ENCODE measurements at places on chromosomes 2 and 18. TPM values are rescaled to one million over a fixed set of nuclear protein-coding genes. Genes with fewer than 3 reads are reported as not detected.

The ACMSD gene
- not detected for total RNA-seq

The HOXD3 gene
- 0.99 TPM for total RNA-seq

The NAT8 gene
- not detected for total RNA-seq

The TDRD15 gene
- total RNA-seq = 0.63 TPM

The SLC19A3 gene
- total RNA-seq = 1.5 TPM

The RIT2 gene
- not detected for total RNA-seq

The GKN1 gene
- not detected for total RNA-seq

The GPC1 gene
- 71.5 TPM for total RNA-seq

DNA sequence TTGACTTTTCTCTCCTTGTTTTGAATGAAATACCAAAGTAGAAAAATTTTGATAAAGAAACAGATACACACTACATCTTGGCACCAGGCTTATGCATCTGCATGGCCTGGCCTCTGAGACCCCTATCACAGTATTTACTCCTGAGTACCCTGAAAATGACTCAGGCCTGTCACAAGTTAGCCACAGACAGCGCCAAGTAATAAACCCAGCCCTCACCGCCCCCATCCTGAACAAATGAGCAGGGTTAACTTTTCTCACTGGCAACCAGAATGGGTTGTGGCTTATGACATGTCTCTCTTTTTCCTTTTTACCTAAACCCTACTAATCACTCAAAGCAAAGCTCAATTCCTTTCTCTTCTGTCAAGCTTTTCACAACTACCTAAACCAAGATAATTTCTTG is 35.3 kb downstream of the SPRED2 start:
- H3K36me3 ChIP-seq = no peaks in the 10 kb centered on the region
- no peak overlapping the region for H3K27ac ChIP-seq
- DNase-seq = no peak
- peaks cover 22% of the 10 kb centered on the region for H3K4me1 ChIP-seq
- no peak overlapping the region for H3K4me3 ChIP-seq

DNA sequence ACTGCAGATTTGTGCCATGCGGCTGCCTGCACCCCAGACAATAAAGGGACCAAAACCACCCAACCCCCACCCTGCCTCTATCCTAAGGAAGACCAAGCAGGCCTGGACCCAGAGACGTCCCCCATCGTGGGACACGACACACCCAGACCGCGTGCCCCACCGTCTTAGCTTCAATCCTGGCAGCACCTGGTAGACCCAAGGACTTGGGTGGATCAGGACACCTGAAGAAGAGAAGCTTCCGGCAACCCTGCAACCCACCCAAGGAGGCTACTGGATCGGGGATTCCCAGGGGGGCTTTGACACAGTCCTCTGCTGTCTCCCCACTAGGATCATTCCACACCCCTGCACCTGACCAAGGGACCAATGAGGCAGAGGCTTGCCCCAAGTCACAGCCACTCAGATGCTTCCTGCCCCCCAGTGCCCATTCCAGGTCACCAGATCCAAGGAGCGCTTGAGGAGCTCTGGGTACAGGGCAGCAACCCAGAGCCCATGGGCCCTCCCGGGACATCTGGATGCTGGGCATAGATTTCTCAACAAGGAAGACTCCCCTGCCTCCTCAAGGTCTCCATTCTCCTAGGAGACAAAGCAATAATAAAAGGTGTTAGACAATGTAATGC is 3.6 kb downstream of the ALPI start:
- DNase-seq = no peak
- no peaks in the 10 kb centered on the region for H3K36me3 ChIP-seq
- peaks cover 5% of the 10 kb centered on the region for H3K27me3 ChIP-seq
- H3K4me1 ChIP-seq = no peaks in the 10 kb centered on the region
- H3K4me3 ChIP-seq = no peak overlapping the region
- no peak overlapping the region for H3K27ac ChIP-seq

GRCh38 chr2:16438613-16439321 is 226.9 kb downstream of the CYRIA start:
- no peaks in the 10 kb centered on the region for H3K4me1 ChIP-seq
- H3K4me3 ChIP-seq = no peak overlapping the region
- peak; percentile 74 for DNase-seq
- H3K36me3 ChIP-seq = no peaks in the 10 kb centered on the region
- H3K27me3 ChIP-seq = no peaks in the 10 kb centered on the region

DNA sequence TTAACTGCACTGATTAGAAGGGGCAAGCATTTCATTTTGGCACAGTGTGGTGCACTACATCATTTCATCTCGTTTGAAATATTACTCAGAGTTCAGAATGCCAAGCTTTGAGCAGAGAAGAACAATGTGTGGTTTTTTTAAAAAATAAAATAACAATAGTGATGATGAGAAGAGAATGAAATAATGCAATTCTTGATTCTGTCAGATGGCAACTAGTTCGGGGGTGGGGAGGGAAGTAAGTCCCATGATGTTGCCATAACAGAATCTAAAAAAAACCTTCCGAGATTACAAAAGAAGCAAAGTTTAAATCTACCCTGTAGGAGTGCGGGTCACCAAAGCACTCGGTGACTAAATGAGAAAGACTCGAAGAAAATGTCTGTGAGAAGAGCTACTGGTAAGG is 490.4 kb downstream of the NR4A2 start:
- H3K27me3 ChIP-seq = no peaks in the 10 kb centered on the region
- DNase-seq = no peak
- no peak overlapping the region for H3K4me3 ChIP-seq
- no peak overlapping the region for H3K27ac ChIP-seq
- H3K36me3 ChIP-seq = no peaks in the 10 kb centered on the region

GRCh38 chr18:3425030-3425429 is 24.9 kb upstream of the TGIF1 start:
- no peaks in the 10 kb centered on the region for H3K4me1 ChIP-seq
- H3K27ac ChIP-seq = no peak overlapping the region
- no peaks in the 10 kb centered on the region for H3K36me3 ChIP-seq
- H3K4me3 ChIP-seq = no peak overlapping the region
- no peak for DNase-seq

GRCh38 chr2:127811397-127812321 is 688 bp upstream of the WDR33 start:
- H3K27ac ChIP-seq = peak overlapping the region; percentile 94
- no peaks in the 10 kb centered on the region for H3K27me3 ChIP-seq
- no peak for DNase-seq
- H3K36me3 ChIP-seq = no peaks in the 10 kb centered on the region
- peaks cover 41% of the 10 kb centered on the region for H3K4me1 ChIP-seq

DNA sequence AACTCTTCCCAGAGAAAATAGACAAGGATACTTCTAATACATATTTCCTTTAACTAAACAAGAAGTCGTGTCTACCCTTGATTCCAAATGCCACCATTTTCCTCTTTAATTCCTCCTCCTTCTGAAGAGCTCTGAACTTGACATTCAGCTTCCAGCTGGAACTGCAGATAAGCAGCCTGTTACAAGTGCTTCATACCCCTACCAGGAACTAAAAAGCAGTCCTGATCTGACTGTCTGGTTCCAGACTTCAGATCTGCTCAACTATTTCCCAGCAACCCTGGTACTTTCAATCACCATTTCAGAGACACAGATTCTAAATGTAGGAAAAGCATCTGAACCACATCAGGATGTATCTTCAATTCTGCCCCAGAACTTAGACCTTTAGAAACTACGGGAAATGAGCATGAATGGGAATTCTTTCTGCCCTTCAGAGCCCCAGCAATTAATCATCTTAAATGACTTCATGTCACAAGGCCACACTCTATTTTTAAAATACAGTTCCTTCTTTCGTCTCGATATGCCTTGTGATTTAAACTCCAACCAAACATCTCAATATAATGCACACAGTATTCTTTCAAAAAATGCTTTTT is 159.5 kb downstream of the L3MBTL4 start:
- H3K36me3 ChIP-seq = no peaks in the 10 kb centered on the region
- no peak for DNase-seq
- H3K4me1 ChIP-seq = peaks cover 21% of the 10 kb centered on the region
- no peak overlapping the region for H3K27ac ChIP-seq
- no peak overlapping the region for H3K4me3 ChIP-seq

- H3K4me3 ChIP-seq = no peak overlapping the region
- H3K4me1 ChIP-seq = peaks cover 4% of the 10 kb centered on the region
Observed at GRCh38 chr18:79469309-79469708, 73.6 kb downstream of the NFATC1 start.

- DNase-seq = peak; percentile 78
- H3K4me3 ChIP-seq = no peak overlapping the region
- no peaks in the 10 kb centered on the region for H3K36me3 ChIP-seq
- H3K4me1 ChIP-seq = no peaks in the 10 kb centered on the region
Observed at GRCh38 chr2:60353406-60353800, 200.1 kb downstream of the BCL11A start.

GRCh38 chr2:179859523-179859922 is 1.9 kb downstream of the ZNF385B start:
- H3K4me3 ChIP-seq = peak overlapping the region; percentile 71
- peaks cover 7% of the 10 kb centered on the region for H3K4me1 ChIP-seq
- H3K27ac ChIP-seq = peak overlapping the region; percentile 86
- no peak for DNase-seq

DNA sequence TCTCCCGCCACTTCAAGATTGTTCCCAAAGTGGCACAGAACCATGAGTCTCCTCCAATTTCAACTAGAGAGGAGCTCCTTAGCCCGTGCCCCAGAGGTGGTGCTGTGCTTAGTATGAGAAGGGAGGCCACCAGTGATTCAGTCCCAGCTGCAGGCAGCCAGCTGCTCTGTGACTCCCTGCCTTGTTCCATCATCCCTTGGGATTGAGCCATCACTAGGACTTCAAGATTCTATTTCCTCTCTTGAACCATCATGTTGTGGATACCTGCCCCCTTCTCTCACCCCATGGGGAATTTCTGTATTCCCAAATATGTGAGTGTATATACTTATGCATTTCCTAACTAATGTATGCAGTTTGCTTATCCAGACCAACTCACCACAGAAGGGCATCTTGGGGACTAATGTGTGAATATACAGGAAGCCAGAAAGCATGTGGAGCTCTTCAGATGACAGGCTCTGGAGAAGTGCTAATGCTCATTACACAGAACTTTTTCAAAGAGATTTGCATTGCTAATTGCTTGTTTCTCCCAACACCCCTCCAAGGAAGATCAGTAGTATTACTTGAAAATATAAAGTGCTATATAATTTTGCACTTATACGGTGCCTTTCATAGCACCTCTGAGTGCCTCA is 111.0 kb upstream of the MAP3K20 start:
- H3K4me1 ChIP-seq = peaks cover 17% of the 10 kb centered on the region
- DNase-seq = no peak
- no peak overlapping the region for H3K27ac ChIP-seq
- H3K4me3 ChIP-seq = no peak overlapping the region

- peaks cover 21% of the 10 kb centered on the region for H3K27me3 ChIP-seq
- peak within 1 kb of the TSS; percentile 54 for H3K27ac ChIP-seq
- H3K36me3 ChIP-seq = no peaks in the 10 kb centered on the region
- peaks cover 27% of the 10 kb centered on the region for H3K4me1 ChIP-seq
- H3K4me3 ChIP-seq = peak within 1 kb of the TSS; percentile 65
Observed at GRCh38 chr2:56183643-56184499, at the start of gene CCDC85A. CCDC85A (plus strand) TSS chr2:56183990; CDS start chr2:56184625, 635 bp downstream.

GRCh38 chr2:62215306-62216064 is 19.6 kb downstream of the B3GNT2 start:
- no peaks in the 10 kb centered on the region for H3K36me3 ChIP-seq
- peaks cover 59% of the 10 kb centered on the region for H3K4me1 ChIP-seq
- H3K27ac ChIP-seq = peak overlapping the region; percentile 40
- DNase-seq = no peak
- H3K4me3 ChIP-seq = no peak overlapping the region
- H3K27me3 ChIP-seq = no peaks in the 10 kb centered on the region

GRCh38 chr2:229931241-229931640 is 8.9 kb downstream of the FBXO36 start:
- peak; percentile 34 for DNase-seq
- peaks cover 3% of the 10 kb centered on the region for H3K36me3 ChIP-seq
- H3K4me3 ChIP-seq = no peak overlapping the region
- H3K27ac ChIP-seq = no peak overlapping the region

DNA sequence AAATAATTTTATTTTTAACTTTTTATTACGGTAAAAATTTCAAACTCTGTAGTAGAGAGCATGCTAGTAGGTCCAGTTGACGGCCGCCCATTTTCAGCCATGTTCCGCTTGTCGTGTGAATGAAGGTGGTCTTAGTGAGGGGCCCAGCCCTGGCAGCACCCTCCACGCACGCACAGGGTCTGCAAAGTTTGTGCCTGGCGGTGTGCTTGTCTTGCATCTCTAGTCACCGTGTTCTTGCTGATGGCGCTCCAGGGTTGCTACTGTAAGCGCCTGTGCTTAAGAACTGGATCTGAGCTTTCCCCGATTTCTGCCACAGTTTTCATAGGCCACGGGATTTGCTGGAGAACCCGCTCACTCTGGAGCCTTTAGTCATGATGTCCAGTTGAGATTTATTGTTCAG is 28.9 kb downstream of the LDLRAD4 start:
- no peak overlapping the region for H3K4me3 ChIP-seq
- no peaks in the 10 kb centered on the region for H3K4me1 ChIP-seq
- no peaks in the 10 kb centered on the region for H3K27me3 ChIP-seq
- no peak for DNase-seq
- H3K36me3 ChIP-seq = no peaks in the 10 kb centered on the region

DNA sequence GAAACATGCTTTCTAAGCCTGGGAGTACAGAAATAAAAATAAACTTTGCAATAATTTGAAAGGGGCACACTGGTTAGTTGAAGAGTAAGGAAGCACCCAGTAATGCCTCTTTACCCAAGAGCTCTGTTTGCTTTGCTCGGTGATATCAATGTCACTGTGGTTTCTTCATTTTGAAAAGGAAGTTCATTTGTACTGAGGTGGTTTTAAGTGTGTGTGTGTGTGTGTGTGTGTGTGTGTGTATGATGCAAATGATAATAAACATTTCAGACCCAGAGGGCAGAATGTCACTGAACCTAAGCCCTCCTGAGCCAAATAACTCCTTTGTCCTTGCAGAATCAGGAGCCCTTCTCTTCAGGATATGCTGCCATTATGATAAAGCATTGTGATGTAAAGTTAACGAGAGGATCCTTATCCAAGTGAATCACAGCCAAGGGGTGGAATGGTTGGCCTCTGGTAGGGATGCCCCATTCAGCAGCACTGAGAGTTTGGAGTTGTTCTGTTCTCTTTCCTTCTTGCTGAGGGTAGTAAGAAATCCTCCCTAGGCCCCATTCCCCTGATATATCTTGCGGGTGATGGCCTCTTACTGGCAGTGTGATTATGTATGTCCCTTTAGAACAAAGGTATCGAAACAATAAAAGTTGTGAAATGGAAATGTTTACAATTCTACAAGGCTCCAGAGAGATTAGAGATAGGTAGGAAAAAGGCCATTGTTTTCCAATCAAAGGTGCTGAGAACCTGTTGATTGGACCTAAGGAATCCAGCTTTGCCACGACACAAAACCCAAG is 7.6 kb downstream of the ITGA6 start:
- no peaks in the 10 kb centered on the region for H3K27me3 ChIP-seq
- no peak for DNase-seq
- no peak overlapping the region for H3K27ac ChIP-seq
- H3K4me1 ChIP-seq = peaks cover 23% of the 10 kb centered on the region

- no peaks in the 10 kb centered on the region for H3K36me3 ChIP-seq
- no peaks in the 10 kb centered on the region for H3K4me1 ChIP-seq
- no peak for DNase-seq
- no peaks in the 10 kb centered on the region for H3K27me3 ChIP-seq
- no peak overlapping the region for H3K4me3 ChIP-seq
- H3K27ac ChIP-seq = no peak overlapping the region
Observed at GRCh38 chr2:121093692-121094091, 191.3 kb downstream of the TFCP2L1 start.

- no peaks in the 10 kb centered on the region for H3K27me3 ChIP-seq
- no peaks in the 10 kb centered on the region for H3K4me1 ChIP-seq
- no peak overlapping the region for H3K27ac ChIP-seq
Observed at GRCh38 chr2:160022162-160022561, 40.3 kb downstream of the PLA2R1 start.

- no peak overlapping the region for H3K4me3 ChIP-seq
- DNase-seq = no peak
- H3K36me3 ChIP-seq = no peaks in the 10 kb centered on the region
Observed at GRCh38 chr2:10243926-10244270, 58.8 kb upstream of the HPCAL1 start.

All from esophagus muscularis mucosa (tissue), 4 donors.